AG08395 (cell line): ENCODE measurements at places on chromosomes 5 and 9.

GRCh38 chr5:34011536-34011935 is 3.7 kb upstream of the AMACR start:
- DNase-seq = no peak

DNA sequence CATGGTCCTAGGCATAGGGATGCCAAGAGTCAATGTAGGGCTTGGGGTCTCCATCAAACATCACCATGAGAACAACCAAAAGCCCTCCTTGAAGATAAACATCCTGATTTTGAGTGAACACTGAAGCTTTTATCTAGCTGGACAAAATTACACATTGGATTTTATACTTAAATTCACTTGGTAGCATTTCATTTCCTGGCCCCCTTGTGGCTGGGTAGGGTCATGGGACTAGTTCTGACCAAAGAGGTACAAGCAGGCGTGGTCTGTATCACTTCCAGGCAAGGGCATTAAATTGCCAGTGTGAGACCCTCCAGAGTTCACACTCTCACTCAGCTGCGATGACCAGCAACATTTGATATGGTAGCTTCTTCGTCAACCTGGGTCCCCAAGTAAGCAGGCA is 320.3 kb downstream of the ACTL7B start:
- DNase-seq = no peak

DNA sequence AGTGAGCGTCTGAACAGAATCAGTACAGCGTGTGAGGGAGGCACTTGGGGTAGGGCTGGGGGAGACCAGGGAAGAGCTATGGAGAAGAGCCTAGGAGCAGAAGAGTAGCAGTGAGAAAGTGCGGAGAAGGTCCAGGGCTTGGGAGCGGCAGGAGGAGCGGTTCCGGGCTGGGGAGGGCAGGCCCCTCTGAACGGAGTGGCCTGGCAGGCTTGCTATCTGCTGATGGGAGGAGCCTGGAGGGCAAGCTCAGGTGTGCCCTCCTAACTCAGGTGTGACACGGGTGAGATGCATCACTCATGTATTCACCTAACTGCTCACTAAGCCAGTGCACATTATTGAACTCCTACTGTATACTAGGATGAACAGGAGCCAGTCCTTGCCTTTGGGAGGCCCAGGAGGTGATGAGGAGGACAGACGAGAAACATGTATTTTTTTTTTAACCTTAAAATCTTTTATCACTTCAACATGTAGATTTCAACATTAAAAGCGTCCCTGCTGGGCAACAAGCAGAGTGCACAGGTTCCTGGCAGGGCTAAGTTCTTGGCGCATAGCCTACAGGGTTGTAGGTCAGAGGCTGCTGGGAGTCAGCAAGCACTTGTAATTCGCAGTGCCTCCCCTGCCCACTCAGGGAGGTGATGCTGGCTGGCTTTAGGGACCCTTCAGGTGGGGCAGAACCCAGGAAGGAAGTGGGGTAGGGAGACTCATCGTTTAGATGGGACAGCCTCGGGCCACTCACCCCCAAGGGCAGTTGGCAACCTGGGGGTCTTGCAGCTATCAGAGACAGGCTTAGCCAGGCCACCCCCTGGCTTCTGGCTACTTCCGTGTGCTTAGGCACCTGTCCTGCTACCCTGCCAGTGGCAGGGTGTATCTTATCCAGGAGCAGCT is 55.5 kb downstream of the TMOD1 start:
- no peak for DNase-seq

DNA sequence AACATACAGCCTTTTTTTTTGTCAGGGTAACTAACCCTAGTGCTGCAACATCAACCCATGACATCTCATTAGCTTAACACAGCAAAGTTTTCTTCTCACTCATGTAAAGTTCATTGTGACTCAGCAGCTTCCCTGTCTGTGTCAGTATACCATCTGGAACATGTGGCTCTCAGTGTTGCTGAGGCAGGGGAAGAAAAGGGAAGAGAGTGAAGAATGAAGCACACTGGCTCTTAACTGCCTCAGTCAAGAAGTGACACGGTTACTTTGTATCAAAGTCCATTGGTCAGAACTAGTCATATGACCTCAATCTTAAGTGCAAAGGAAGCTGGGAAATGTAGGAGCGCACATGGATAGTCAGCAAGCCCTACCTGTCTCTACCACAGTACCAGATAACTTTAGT is 185.0 kb upstream of the ELL2 start:
- peak; percentile 66 for DNase-seq

- DNase-seq = no peak
These were observed 136.7 kb downstream of the CPLANE1 start for GRCh38 chr5:37112383-37112991.

DNA sequence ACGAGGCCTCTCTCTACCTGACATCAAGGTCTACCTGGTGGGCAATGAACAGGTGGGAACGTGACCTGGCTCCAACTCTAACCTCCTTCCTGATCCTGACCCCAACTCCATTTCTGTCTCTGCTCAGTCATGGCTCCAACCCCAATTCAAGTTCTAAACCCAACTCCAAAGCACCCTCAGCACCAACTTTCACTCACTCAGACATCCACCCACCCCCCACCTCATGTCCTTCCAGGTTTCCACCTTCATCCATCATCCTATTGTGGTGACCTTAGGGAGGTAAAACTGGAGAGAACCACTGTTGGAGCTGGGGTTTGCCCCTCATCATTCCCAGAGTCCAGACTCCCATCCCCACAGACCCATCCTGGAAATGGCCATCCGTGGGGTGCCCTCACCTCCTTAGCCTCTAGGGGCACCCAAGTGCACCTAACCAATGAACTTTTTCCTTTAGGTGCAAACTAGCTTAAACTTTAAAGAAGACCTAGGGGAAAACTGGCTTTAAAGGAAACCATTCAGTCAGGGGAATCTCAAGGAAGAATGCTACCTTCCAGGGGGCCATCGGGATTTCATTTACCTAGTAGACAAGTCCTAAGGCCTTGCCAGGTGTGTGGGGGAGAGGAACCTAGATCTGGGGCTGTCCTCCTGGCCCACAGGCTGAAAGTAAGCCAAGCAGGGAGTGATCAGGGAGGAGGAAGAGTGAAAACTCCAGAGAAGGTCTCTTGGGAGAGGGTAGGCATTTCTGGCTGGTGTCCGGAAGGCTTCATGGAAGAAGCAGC is 11.3 kb downstream of the RGS14 start:
- DNase-seq = peak; percentile 55
